Thoracic aorta (tissue), 2 donors: ENCODE measurements at places on chromosomes 3 and 15.

DNA sequence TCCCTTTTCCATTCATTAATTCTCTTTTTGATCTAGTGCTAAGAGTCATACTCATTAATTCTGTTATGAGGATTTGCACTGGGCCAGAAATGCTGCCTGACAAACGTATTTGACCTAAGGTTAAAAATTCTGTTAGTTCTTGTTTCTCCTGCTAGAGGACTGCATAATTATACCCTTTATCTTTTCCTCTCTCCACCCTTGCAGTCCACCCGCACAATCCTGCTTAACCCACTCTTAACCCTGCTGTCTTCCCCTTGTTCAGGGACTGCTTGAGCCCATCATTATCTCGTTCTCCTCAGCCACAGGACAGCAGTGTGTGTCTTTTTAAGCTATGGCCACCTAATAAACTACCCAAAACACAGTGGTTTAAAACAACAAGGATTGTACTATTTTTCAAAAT, 31.1 kb upstream of the DYNC1LI1 start:
- no peak for DNase-seq

DNA sequence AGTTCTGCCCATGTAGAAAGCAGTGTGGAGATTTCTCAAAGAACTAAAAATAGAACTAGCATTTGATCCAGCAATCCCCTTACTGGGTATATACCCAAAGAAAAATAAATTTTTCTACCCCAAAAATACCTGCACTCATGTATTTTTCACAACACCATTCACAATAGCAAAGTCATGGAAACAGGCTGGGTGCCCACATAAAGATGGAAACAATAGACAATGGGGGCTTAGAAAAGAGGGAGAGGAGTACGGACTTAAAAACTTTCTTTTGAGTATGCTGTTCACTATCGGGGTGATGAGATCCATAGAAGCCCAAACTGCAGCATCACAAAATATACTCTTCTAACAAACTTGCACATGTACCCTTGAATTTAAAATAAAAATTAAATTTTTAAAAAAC, 345.1 kb upstream of the CCDC54 start:
- no peak for DNase-seq

DNA sequence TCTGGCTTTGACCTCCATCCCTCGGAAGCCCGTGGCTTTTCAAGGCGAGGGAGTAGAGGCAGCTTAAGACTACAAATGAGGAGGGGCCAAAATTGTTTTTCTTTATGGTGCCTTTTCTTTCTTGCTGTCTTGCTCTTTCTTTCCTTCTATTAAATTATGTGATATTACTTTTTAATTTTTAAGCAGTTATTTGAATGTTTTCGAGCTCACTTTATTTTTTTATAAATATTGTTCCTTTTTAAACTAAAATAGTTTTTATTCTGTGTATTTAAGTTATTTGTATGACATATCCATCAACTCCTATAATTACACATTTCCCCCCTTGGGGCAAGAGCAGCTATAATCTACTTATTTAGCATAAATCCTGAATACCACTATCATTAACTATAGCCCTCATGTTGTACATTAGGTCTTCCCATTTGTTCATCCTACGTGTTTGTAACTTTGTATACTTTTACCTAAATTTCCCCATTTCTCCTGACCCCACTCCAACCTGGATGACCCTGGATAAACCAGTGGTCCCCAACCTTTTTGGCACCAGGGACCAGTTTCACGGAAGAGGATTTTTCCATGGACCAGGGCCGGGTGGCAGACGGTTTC, 622 bp upstream of the PLSCR1 start:
- no peak for DNase-seq

DNA sequence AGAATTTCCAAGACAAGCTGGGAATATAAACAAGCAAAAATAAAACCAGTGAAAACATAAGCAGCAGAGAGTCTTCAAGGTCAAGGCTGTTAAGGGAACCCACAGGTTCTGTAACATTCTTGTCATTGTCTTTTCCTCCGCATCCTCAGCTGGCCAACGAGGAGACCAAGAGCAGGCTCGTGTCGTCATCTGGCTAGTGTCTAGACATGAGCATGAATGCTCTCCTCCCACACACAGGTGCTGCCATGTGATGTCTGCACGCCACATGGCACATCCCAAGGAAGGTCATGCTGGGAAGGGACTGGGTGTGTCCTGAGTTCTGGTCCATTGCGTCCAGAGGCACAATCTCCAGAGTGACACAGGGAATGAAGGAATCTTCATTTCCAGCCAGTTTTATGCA, 156.2 kb downstream of the POLR2M start:
- no peak for DNase-seq

- no peak for DNase-seq
Measured at GRCh38 chr3:13303410-13303809, 116.7 kb downstream of the NUP210 start.

DNA sequence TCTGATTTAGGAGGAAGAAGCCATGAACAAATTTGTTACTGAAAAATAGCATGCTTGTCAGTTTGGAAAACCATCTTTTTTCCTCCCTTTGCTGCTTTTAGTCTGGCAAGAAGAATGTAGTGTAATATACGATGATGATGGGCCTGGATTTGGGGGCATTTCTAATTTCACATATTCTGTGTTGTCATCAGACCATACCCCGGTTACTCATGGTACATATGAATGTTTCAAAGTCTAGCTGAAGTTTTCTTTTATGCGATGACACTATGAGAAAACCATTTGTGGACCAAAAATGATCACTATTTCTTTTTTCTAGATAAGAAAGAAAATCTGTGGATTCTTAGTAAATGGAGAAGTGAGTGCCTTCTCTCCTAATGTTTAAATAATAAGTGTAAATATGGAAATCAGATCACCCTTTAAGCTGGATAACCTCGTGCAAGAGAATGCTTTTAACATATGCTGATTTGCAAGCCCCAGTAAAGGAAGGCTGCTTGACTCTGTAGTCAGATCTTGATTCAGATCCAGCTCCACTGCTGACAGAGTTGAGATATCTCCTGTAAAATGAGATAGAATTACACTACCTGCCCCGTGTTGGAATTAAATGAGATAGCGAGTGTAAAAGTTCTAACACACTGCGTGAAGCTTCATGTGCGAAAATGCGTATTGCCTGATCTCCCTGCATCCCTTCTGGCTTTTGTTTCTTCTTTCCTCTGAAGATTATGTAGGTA, 3.0 kb downstream of the MEF2A start:
- DNase-seq: no peak

DNA sequence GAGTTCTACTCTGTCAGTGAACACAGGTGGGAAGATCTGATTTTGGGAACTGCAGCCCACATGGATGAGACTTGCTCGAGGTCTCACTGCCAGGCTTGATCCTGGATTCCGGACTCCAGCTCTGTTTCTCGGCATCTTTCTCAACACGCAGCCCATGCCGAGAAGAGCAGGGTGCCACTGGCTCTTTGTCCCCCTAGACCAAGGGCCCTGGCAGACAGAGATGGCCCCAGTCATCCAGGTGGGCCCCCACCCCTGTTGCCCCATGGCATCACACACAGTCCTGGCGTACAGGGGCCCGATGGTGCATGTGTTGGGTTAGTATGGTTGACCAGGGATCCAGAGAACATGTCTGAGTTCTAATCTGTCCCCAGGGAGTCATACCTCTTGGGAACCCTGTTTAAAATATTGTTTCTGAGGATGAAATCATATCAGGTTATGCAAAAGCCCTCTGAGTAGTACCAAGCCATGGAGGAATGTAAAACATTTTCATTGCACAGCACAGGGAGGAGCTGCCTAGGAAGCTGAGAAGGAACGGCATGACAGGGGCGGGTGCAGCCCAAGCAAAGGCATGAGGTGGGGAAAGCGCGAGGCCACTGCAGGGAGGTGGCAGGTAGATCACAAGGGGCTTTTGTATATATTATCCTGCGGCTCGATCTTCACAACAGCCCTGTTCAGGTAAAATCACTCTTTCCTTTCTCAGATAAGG, 320.6 kb downstream of the UACA start:
- DNase-seq: no peak

DNA sequence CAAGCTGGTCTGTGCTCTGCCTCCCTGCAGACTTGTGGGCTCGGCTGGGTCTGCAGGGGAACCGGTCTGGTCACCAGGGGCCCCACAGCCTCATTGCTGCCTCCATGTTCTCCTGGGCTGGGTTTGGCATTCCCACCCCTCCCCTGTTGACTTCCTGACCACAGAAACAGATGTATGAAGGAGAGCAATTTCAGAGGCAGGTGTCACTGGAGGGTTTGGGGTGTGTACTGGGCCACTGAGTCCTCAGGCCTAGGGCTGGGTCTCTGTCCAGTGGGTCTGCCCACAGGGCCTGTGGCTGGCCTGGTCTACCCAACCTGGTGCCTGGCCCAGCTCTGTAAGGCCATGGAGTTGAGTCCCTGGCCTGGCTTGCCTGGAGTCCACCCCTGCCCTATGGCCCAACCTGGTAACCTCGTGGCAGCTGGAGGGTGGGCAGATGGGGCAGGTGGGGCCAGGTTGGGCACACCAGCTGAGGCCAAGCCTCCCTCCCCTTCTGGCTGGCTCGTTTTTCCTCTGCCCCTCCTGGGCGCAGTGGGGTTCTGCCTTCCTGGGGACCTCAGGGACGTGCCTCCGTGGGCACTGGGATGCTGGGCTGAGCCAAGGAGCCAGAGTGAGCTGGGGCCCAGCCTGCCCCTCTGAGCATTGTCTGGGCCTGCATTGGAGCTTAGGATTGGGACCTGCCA, 20.8 kb downstream of the PLXNA1 start:
- DNase-seq: no peak

DNA sequence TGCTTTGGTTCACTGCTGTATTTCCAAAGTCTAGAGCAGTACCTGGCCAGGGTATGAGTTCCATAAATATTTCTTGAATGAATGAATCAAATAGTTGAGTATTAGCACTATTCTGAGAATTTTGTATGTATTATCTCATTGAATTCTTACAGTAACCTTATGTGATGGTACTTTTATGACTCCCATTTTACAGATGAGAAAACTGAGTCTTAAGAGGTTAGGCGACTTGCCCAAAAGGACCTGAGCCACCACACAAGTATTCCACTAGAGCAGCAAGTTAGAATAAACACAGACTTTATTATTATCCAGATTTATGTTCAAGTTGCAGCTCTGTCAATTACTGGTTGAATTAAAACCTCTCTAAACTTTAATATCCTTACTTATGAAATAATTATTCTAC, 29.4 kb downstream of the CRTC3 start:
- no peak for DNase-seq

DNA sequence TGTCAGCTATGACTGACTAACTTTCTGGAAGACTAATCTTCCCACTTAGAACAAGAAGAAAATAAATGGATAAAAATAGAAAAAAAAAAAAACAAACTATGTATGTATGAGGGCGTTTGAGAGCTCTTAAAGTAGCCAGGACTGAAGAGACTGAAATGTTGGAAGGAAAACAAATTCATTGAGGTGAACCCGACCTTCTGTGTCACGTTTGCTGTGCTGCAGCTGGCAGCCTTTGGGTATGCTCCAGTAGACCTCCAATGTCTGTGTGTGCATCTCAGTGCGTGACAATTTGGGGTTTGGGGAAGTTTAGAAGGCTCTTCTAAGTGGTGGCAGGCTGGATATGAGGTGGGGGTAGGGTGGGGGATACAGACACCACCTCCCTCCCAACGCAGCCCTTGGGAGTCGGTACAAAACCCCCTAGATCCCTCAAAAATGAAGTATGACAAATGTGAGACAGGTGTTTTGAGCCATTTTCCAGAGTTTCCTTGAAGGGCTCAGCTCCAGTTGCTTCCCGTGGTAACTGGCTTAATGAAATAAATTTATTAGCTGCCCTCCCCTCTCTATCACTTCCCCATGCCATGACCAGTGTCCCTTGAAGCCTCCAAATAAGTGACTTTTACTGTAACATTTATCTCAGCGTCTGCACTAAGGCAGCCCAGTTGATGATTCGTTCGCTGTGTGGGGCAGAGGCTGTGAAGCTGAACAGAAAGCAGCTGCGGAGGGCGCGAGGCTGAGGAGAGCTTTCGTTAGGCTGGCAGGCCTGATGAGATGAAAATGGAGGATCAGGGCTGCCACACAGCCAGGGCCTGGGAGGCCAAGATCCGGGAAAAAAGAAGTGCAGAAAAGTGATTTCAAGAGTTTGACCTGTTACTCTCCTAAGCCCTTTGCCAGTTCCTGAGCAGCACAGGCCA, 34.9 kb upstream of the GABRB3 start:
- DNase-seq: no peak

- DNase-seq: no peak
Measured at GRCh38 chr3:48528048-48528447, 24.1 kb upstream of the SHISA5 start.

GRCh38 chr3:88810455-88810854, 297.0 kb upstream of the EPHA3 start:
- DNase-seq: no peak

GRCh38 chr3:152254041-152254440, 14.7 kb upstream of the MBNL1 start:
- no peak for DNase-seq

GRCh38 chr15:42344763-42345162, 14.5 kb upstream of the CAPN3 start:
- no peak for DNase-seq

- no peak for DNase-seq
Measured at GRCh38 chr3:136909187-136909586, 47.2 kb downstream of the NCK1 start.

- no peak for DNase-seq
Measured at GRCh38 chr3:100650651-100651619, 41.5 kb downstream of the ADGRG7 start.

- no peak for DNase-seq
Measured at GRCh38 chr3:166593776-166594175, 756.6 kb upstream of the BCHE start.

DNA sequence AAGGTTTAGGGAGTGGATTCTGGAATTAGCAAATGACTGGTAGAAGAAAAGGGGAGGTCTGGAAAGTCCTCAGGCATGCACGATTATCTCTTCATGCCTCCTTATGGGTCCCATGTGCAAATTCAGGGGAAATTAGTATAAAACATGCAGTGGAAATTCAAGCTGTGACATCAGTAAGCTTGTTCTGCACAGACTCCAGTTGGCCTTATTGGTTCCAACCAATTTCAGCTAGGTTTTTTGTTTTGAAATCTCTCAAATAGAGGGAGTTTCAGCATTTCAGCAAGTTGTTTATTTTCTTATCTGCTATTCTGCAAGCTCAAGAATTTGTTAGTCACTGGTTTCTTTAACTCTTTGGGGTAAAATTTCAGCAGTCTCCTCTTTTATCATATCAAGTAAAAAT, 774 bp upstream of the TMCO5A start:
- DNase-seq: no peak

- no peak for DNase-seq
Measured at GRCh38 chr15:40594429-40594836, 384 bp downstream of the KNL1 start.

DNA sequence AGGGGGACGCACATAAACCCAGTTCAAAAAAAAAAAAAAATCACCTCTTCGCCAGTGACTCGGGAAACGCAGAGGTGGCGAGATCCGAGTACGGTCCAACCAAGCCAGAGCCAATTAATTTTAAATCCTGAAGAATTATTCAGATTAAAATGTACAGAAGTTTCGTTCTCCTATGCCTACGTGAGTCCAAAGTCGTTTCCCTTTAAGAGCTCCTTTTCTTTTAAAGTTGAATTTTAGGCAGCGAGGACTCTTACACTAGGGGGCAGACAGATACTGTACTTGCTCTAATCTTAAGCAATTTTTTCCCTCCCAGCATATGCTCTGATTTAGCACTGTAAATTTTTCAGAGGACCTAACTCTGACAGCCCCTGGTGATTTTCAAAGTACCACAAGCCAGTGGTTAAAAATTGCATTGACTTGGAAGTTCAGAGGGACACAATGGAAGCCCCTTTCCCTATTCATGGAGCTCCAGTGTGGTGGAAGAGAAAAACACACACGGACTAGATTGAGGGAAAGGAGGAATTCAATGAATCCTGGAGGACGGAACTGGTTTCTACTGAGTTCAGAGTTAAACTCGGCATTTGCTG, 3.3 kb upstream of the NR2F2 start:
- DNase-seq: no peak

GRCh38 chr3:82875401-82875800, 1114.0 kb upstream of the GBE1 start:
- DNase-seq: no peak
